ENCODE measurements at places on chromosomes 11 and 22. TPM values are rescaled to one million over a fixed set of nuclear protein-coding genes. Genes with fewer than 3 reads are reported as not detected.
A peak's percentile ranks its signal among the peaks of the same experiment; 100 is the strongest.

GRCh38 chr11:31687256-31687655 lies 123.9 kb downstream of the PAX6 start:
- no peak overlapping the region for H3K27ac ChIP-seq
- no peaks in the 10 kb centered on the region for H3K27me3 ChIP-seq
- no peak overlapping the region for H3K4me3 ChIP-seq

DNA sequence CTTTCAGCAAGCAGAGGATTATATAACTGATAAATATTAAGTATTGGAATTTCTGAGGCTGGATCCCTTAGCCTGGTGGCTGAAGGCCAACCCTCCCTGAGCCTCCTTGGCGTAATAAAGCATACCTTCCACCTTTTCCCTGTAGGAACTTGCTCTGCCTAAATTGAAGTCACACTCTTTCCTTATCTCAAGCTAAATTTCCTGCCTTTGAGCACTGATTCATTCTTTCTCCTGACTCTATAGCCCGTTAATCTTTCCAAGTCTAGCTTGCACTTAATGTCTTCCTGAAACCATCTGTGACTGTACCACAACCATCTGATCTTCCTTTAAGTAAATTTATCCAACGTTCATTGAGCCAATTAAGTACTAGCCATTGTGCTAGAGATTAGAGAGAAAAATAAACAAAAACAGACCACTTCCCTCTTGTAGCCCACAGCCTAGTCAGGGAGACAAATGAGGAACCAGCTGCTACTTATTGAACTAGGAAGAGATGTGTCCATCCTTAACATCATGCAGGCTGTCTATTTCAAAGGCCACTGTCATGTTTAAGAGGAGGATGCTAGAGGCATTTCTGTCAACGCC lies 62.9 kb downstream of the GRK3 start:
- H3K4me3 ChIP-seq, result no peak overlapping the region
- H3K27me3 ChIP-seq, result no peaks in the 10 kb centered on the region
- H3K4me1 ChIP-seq, result peaks cover 3% of the 10 kb centered on the region
- H3K27ac ChIP-seq, result no peak overlapping the region
- no peaks in the 10 kb centered on the region for H3K36me3 ChIP-seq

DNA sequence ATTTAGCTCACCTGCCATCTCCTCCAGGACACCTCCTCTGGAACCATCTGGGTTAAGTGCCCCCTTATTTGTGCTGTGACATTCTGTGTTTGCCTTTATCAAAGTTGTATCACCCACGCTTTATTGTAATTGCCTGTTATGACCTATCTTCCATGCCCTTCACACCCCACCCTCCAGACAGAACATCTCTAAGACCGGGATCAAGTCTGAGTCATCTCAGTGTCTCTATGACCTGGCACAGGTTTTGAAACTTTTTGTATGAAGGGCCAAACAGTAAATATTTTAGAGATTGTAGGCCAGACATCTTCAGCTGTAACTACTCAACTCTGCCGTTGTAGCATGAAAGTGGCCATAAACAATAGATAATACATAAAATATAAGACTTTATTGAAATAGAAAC lies 161.8 kb downstream of the SPON1 start:
- H3K27me3 ChIP-seq, result no peaks in the 10 kb centered on the region
- H3K4me3 ChIP-seq, result no peak overlapping the region
- DNase-seq, result no peak
- no peaks in the 10 kb centered on the region for H3K4me1 ChIP-seq
- H3K27ac ChIP-seq, result no peak overlapping the region
- 0 out of 2 replicates have a peak, but pooled peaks cover 2% of the 10 kb centered on the region for H3K36me3 ChIP-seq

GRCh38 chr11:114207096-114207495 lies 89.1 kb upstream of the NNMT start:
- H3K27ac ChIP-seq, result no peak overlapping the region
- no peaks in the 10 kb centered on the region for H3K4me1 ChIP-seq
- DNase-seq, result no peak
- no peaks in the 10 kb centered on the region for H3K27me3 ChIP-seq

DNA sequence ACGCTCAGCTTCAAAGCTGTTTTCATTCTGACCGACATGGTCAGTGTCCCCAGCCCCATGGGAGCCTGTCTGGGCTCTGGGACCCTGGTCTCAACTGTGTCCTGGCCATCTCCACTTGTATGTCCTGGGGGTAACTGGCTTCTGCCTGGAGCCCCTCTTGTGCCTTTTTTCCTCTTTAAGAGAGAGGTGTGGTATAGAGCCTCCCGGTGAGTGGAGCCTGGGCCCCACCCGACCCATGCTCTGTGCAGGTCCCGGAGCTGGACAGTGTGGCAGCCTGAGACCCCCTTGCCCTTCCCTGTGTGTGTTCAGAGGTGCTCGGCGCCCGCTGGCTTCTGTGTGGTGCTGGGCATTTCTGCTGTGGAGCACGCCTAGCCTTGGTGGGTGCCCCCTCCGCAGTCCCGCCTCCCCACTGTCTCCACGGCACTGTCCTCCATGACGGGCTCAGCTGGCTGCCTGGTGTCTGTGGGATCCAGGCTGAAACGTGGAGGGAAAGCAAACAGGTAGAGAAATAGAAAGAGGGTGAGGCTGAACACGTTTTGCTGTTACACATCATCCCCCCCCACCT lies 74.9 kb downstream of the PARVB start:
- no peak overlapping the region for H3K27ac ChIP-seq
- DNase-seq, result no peak
- H3K4me1 ChIP-seq, result no peaks in the 10 kb centered on the region
- H3K4me3 ChIP-seq, result no peak overlapping the region
- no peaks in the 10 kb centered on the region for H3K27me3 ChIP-seq

The TRIM66 gene
- total RNA-seq, result 2.1 TPM

GRCh38 chr11:12029738-12030363 lies 21.4 kb upstream of the DKK3 start:
- DNase-seq, result no peak
- no peaks in the 10 kb centered on the region for H3K4me1 ChIP-seq
- H3K27me3 ChIP-seq, result no peaks in the 10 kb centered on the region
- no peak overlapping the region for H3K4me3 ChIP-seq
- H3K36me3 ChIP-seq, result no peaks in the 10 kb centered on the region

GRCh38 chr11:28144808-28145207 lies 36.6 kb downstream of the METTL15 start:
- H3K27me3 ChIP-seq, result no peaks in the 10 kb centered on the region

The OOSP2 gene
- not detected for total RNA-seq

DNA sequence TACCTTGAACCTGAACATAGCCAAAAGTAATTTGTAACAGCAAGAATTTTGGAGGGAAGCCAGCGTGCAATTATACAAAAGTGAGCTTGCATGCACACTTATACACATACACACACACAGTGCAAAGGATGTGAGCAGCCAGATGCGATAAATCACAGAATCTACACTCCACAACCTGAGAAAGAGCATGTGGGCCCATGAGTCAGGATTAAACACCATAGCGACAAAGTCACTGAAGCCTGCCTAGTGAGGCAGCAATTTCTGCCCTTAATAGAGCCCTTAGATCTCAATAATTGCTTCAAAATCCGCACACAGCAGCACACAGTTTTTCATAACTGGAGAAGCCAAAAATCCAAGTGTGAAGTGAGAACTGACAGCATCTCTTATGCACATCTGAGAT lies 42.6 kb upstream of the TEAD1 start:
- H3K36me3 ChIP-seq, result no peaks in the 10 kb centered on the region
- H3K4me1 ChIP-seq, result no peaks in the 10 kb centered on the region
- H3K4me3 ChIP-seq, result no peak overlapping the region
- no peaks in the 10 kb centered on the region for H3K27me3 ChIP-seq
- no peak overlapping the region for H3K27ac ChIP-seq
- no peak for DNase-seq

The SHISA8 gene
- 0.72 TPM for total RNA-seq

GRCh38 chr11:119643212-119643875 lies 85.7 kb downstream of the NECTIN1 start:
- H3K4me3 ChIP-seq, result no peak overlapping the region
- no peaks in the 10 kb centered on the region for H3K27me3 ChIP-seq
- DNase-seq, result no peak
- no peak overlapping the region for H3K27ac ChIP-seq

DNA sequence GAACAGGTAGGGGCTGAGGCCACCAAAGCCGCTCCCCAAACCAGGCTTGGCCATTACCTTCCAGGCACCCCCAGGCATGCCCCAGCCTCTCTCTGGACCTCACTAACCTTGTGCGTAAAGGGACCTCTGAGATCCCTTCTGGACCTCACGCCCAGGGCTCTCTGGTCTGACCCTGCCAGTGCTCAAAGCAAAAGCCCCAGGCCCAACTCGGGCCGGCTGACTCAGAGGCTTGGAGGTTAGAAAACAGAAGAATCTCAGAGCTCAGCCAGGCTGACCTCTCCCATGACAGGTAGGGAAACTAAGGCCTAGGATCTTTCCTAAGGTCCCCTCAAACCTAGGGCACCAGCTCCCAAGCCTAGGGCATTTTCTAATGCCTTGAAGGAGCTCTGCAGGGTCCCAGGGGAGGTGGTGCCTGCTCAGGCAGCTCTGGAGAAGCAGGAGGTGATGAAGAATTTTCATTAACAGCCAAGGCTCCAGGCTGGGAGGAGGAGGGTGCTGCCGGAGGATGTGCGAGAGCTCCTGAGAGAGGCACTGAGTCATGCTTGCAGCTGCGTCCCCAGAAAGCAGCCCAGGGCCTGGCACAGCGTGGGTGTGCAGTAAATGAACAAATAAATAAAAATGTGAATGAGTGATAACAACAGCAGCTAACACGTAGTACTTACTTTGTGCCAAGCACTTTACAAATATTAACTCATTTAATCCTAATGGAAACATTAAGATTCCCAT lies 25.6 kb downstream of the ARRB1 start:
- H3K4me1 ChIP-seq, result peaks cover 10% of the 10 kb centered on the region
- H3K27me3 ChIP-seq, result no peaks in the 10 kb centered on the region
- DNase-seq, result no peak
- no peaks in the 10 kb centered on the region for H3K36me3 ChIP-seq
- H3K4me3 ChIP-seq, result no peak overlapping the region
- no peak overlapping the region for H3K27ac ChIP-seq

DNA sequence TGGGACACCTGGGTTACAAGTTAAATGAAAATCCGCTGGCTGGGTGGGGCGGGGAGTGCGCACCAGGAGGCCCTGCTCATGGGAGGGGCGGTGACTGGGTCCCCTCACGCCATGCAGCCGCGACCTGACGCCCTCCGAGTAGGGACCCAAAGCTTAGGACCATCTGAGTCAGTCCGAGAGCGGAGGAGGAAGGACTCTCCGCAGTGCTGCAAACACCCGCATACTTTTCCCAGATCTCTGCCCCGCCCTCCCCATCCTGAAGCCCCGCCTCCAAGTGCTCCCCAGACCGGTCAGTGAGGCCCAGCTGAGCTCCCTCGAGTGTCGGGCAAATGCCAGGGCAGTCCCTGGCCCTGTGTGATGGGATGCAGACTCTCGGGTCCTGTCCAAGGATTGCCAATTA lies 6.6 kb upstream of the FLI1 start:
- DNase-seq, result peak; percentile 84
- peaks cover 96% of the 10 kb centered on the region for H3K27me3 ChIP-seq
- peaks cover 4% of the 10 kb centered on the region for H3K4me1 ChIP-seq
- H3K36me3 ChIP-seq, result no peaks in the 10 kb centered on the region
- H3K4me3 ChIP-seq, result peak overlapping the region; percentile 57

DNA sequence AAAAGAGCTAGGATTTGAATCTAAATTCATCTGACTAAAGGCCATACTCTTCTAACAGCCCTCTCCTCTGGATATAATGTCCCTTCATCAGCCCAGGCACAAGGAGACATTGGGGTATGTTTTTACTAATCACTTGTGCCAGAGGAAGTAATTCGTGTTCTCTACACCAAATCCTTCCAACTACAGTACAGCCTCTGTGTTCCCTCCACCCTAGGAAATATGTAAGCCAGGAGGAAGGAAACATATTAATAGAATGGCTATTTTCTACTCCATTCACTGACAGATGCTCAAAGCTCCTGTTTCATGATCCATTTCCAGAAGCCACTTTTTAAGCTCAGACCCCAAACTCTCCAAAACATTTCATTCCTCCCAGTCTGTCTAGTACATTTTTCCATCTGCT lies 12.0 kb upstream of the UBQLNL start:
- no peaks in the 10 kb centered on the region for H3K4me1 ChIP-seq
- DNase-seq, result no peak
- H3K27ac ChIP-seq, result no peak overlapping the region
- no peaks in the 10 kb centered on the region for H3K36me3 ChIP-seq

The RPS6KA4 gene
- total RNA-seq, result 11.1 TPM

DNA sequence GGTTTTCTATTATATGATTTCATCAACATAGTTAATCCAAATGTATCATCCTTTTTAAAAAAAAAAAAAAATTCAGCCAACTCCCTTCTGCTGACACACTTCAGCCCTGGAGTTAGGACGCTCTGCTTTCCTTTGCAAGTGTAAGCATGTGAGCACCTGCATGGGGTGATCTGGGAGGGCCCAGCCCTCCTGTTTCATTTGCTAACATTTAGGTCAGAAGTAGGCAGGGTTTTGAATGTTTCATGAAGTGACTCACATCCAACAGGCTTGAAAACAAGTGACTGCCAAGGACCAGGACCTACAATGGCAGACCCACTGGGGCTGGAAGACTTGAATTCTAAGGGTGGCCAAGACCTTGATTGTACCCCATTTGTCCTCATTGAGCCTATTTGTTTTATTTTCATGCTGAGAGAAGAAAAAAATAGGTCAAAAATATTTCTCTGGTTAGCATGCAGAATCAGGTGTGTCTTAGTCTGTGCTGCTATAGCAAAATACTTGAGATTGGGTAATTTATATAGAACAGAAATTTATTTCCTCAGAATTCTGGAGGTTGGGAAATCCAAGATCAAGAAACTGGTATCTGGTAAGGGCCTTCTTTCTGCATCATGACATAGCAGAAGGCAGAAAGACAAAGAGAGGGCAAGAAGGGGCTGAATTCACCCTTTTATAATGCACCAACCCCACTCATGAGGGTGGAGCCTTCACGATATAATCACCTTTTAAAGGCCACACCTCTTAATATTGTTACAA lies 137.6 kb downstream of the CD44 start:
- H3K4me1 ChIP-seq, result no peaks in the 10 kb centered on the region
- DNase-seq, result no peak
- no peak overlapping the region for H3K27ac ChIP-seq
- no peaks in the 10 kb centered on the region for H3K36me3 ChIP-seq
- H3K27me3 ChIP-seq, result no peaks in the 10 kb centered on the region

DNA sequence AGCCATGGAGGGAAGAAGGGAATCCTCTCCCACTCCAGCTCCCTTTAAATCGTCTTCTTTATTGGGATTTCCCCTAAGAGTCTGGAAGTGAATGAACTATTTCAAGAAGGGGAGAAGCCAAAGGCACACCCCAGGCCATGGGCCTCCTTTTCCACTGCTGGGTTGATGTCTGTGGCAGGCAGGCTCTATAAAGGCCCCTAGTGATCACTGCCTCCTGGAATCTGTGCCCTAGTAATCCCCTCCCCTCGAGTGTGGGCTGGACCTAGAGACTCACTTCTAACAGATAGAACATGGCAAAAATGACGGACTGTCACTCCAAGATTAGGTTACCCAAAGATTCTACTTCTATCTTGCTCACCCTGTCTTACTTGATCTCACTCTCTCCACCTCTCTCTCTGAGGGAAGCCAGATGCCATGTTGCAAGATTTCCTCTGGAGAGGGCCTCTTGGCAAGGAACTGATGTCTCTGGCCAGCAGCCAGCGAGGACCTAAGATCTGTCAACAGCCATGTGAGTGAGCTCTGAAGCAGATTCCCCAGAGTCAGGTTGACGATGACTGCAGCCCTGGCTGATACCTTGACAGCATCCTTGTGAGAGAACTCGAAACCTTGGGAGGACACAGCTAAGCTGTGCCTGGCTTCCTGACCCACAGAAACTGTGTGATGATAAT lies 444.8 kb downstream of the SOX6 start:
- no peak overlapping the region for H3K27ac ChIP-seq
- no peak overlapping the region for H3K4me3 ChIP-seq
- no peaks in the 10 kb centered on the region for H3K27me3 ChIP-seq
- no peaks in the 10 kb centered on the region for H3K36me3 ChIP-seq
- no peaks in the 10 kb centered on the region for H3K4me1 ChIP-seq

The GTSE1 gene
- 42.6 TPM for total RNA-seq

The F2 gene
- total RNA-seq, result not detected
